ENCODE measurements at places on chromosomes 3 and 15.

- DNase-seq = no peak
Measured at GRCh38 chr3:176568189-176568588, 629.1 kb downstream of the TBL1XR1 start.

DNA sequence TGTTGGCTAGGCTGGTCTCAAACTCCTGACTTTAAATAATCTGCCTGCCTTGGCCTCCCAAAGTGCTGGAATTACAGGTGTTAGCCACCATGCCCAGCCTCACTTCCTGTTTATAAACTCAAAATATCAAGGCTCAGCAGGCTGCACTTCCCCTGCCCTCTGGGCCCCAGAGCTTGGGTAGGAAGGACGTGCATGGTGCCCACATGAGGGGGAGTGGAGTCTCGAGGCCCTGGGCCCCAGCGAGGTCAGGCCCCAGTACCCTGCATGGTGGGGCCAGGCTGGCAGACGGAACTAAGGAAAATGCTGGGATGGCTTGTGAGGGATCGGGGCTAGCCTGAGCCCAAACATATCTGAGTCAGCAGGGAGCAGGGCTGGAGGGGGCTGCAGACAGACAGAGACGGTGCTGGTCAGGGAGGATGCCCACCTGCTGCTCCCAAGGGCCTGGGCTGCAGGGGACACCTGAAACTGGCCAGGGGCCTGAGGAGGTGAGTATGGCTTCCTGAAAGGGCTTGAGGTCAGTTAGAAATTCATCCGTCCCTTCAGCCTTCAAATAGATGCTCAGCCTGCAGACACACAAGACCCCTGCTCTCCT lies 5.1 kb downstream of the SPTBN5 start:
- DNase-seq = no peak

GRCh38 chr3:184004476-184004875 lies 13.2 kb downstream of the ABCC5 start:
- no peak for DNase-seq

DNA sequence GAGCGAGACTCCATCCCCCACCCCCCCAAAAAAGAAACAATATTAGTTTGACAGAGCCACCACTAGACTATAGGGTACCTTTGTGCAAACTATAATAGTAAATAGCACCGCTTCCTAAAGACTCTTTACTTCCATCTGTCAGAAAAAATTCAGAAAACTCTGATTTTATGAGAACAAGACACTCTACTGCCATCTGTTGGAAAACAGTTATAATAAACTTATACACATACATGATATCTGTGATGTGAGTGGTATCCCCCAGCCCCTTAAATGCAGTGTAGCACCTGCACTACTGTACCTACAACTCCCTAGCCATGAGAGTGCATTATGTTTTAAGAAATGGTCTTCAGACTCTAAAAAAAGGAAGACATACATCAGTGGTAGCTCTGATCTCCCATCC lies 47.1 kb upstream of the CTDSPL start:
- DNase-seq = no peak

GRCh38 chr15:66866656-66867055 lies 164.6 kb downstream of the SMAD6 start:
- DNase-seq = no peak

All from stimulated activated CD4-positive, alpha-beta T cell treated with anti-CD3 and anti-CD28 coated beads, Interleukin-2, amount 100 ng/mL, for 48 hours (primary cell).